Nephron progenitor cell (in vitro differentiated cells): ENCODE measurements at places on chromosomes 7 and 10.
A peak's percentile ranks its signal among the peaks of the same experiment; 100 is the strongest.

DNA sequence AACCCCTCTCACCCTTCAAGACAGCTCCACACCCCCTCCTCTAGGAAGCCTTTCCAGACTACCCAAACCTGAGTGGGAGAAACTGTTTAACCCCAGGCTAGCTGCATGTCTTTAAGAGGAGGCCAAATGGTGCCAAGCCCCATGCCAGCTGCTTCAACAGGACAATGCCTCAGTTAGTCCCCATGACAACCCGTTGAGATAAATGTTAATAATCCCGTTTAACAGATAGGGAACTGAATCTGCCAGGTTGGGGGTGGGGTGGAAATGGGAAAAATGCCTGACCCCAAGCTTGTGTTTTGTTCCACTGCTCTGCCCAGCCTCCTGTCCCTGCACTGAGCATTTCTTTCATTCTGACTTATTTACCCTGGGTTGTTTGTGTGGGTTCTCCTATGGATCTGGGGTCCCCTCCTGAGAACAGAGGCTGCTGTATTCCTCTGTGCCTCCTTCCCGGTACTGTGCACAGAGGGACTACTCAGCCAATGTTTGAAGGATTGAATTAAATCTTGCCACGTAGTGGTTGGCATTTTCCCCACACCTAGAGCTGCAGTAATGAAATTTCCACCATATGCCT, 452.6 kb upstream of the ZMIZ1 start:
- no peak for DNase-seq

GRCh38 chr10:82674036-82674435, 799.0 kb downstream of the NRG3 start:
- DNase-seq = no peak

GRCh38 chr10:91569522-91569921, 63.3 kb downstream of the PPP1R3C start:
- DNase-seq = no peak

GRCh38 chr10:301536-301935, 166.3 kb downstream of the ZMYND11 start:
- no peak for DNase-seq

DNA sequence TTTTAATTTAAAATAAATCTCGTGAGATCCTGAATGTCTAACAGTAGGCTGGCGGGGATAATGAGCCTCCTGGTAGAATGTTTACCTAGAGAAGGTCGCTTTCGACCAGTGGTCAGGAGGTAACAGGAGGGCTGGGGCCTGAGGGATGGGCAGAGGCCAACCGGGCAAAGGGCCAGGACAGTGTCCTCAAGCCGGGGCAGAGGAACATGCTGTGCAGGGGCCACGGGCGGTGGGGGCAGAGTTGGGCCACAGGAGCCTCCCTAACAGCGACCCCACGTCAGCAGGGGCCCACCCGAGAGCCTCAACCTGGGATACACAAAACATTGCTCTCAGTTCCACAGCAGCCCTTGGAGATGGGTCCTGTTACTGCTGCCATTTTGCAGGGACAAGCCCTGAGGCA, 14.5 kb downstream of the CFAP46 start:
- DNase-seq = no peak

GRCh38 chr10:127888521-127889312, 4.0 kb downstream of the CLRN3 start:
- DNase-seq = no peak

GRCh38 chr10:97190450-97190849, 4.7 kb upstream of the SLIT1 start:
- DNase-seq = no peak

- no peak for DNase-seq
These were observed 133.8 kb upstream of the PLXNA4 start for GRCh38 chr7:132709971-132710567.

DNA sequence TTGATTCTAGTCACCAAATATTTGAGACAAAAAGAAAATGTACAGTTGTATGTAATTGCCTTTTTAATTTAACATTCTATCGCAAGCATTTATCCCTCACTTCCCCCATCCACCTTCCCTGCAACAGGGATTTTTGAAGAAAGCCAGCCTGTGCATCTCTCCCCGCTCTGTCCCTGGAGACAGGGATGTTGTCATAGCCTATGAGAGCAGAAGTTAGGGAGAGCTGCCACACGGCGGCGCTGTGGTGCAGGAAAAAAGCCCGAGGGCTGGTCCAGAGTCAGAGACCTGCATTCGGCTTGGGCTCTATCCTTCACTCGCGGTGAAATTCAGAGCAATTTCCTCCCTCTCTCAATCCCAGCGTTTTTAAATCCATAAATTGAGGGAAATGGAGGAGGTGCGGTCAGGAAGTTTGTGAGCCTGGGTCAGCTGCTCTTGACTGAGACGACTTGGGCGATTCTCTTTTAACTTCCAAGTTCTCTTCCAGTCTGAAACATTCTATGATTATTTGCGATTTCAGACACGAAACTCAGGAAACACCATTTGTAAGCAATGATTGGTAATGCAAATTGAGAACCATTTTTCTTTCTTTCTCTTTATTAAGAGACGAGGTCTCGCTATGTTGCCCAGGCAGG, 17.5 kb downstream of the HKDC1 start:
- peak; percentile 95 for DNase-seq

DNA sequence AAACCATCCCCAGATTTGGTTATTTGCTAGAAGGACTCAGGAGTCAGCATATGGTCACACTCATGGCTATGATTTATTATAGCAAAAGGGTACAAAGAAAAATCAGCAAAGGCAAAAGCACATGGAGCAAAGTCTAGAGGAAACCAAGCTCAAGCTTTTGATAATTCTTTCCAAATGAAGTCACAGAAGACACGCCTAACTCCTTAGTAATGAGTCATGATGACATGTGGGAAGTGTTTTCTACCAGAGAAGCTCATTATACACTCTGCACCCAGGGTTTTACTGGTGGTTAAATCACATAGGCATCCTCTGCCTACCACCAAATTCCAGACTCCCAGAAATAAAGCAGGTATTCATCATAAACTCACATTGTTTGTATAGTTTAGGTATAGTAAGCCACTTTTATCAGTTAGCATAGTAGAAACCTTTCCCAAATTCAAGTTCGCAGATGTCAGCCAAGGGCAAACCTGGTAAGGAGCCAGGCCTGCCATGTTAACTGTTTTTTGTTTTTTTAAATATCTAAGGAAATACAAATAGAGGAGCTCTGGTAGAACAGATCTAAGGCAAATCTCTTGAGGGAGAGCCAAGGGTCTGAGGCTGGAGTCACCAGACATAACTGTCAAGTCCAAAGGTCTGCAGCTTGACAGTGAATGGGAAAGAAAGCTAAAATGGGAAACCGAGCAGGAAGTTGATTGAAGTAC, 15.4 kb upstream of the HIBADH start:
- no peak for DNase-seq

GRCh38 chr7:55065511-55066229, 46.9 kb downstream of the EGFR start:
- peak; percentile 16 for DNase-seq

DNA sequence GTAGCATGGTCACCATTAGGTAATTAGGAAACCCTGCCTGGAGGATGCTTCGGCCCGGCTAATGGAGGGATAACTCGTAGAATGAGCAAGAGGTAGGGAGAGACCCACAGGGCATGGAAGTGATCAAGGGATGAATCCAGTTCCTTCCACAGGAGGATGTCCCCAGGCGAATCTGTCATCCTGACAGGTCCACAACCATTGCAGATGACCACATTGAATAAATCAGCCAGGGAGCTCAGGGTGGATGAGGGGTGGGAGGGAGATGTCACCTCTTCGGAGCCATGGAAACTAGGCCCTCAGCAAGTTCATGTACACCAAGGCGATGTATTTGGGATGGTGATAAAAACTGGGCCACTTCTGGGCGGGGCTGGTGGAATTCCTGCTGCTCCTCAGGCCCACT, 28.5 kb downstream of the SH3PXD2A start:
- no peak for DNase-seq

GRCh38 chr7:66055321-66055956, 20.2 kb upstream of the ASL start:
- no peak for DNase-seq

DNA sequence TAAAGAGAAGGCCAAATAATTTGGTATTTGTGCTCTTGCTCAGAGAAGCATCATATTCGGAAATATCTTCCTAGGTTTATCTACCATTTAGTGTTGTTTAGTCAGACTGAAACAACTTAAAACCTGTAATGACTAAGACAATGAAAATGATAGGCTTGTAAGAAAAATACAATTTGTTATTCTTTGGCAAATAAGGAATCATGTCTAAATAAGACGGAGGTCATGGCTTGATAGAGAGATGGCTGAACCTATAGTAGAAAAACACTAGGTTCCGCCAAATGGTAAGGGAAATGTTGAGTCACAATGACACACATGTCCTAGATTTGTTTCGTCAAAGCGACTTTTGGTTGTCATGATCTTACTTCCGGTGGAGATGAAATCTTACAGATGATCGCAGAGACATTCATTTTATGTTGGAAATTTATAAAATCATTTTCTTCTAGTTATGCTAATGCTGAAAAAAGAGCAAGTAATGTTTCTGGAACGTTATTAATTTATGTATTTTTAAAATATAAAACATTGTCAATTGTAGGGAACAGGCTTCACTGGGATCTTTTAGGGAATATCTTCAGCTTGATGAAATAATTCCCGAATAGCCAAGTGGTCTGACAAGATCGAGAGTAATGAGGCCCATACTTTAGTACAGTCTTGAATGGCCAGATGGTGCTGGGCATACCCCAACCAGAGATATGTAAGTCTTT, 1.0 kb downstream of the SRGN start:
- no peak for DNase-seq

- no peak for DNase-seq
These were observed 111.6 kb downstream of the C10orf90 start for GRCh38 chr10:126558881-126559280.

DNA sequence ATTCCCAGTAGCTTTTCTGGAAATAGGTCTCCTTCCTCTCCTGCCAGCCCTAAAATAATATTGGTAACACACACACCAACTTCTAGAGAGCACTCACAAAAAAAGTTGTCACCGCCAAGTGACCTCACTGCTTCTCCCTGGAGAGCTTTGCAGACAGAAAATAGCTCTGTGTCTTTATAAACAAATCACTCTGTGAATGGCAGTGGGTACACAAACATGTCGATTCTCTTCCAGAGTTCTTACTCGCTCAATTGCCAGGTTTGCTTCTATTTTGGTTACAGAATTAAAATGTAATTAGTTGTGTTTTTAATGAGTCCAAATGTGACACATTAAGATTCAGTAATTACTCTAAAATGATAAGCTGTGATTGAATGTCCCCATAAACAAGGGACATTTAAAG, 649.2 kb upstream of the C7orf33 start:
- no peak for DNase-seq

DNA sequence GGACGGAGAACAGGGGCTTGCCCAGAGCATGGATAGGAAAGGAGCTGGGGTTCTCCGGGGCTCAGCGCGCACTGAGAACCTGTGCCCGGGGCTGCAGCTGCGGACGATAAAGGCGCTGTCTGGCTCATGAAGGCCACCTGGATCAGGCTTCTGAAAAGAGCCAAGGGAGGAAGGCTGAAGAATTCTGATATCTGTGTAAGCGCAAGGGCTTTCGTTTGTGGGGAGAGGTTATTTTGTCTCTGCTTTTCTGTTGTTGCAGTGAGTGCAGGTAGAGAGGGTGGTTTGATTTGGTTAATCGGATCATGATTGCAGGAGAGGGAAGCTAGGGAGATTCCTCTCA, 250.5 kb downstream of the NSUN6 start:
- peak; percentile 30 for DNase-seq

- no peak for DNase-seq
These were observed 69.4 kb downstream of the NOC3L start for GRCh38 chr10:94293354-94293753.

DNA sequence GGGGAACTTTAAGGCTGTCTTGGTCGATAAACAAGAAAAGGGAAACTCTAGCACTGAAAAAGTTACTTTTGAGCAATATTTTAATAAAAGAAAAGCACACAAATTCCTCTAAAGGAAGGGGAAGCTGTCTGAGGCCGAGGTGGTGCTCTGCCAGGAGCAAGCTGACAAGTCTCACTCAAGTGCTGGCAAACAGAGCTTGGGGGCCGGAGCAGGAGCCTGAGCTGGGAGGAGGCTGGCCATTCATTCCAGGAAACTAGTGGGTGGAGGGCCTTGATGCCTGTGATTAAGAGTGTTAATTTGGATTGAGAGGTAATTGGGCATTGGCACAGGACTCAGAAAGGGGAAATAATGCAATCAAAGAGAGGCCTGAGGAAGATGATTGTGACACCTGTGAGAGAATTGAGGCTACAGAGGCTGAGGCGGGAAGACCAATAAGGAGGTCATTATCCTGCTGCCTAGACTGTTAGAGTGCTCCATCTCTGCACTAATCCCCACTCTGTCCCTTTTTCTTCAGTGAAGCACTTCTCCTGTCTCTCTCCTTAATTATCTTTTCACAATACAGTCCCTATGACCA, 154.9 kb upstream of the COL1A2 start:
- peak; percentile 14 for DNase-seq

- peak; percentile 33 for DNase-seq
These were observed 1.2 kb downstream of the MARCHF5 start for GRCh38 chr10:92291921-92292845.

DNA sequence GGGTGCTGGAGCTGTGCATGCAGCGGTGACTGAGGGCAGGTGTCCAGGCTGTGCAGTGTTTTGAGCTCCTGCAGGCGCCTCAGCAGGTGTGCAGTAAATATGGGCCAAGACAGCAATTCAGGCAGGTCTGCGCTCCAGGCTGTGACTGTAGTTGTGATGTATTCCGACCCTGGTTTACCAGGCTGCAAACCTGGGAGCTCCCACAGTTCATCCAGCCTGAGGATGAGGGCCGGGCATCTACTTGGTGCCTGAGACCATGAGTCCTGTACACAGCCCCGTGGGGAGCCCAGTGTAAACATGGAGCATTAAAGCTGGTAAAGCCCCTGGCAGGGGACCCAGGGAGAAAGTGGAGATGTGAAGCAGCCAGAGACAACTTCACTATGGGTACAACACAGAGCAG, 82.8 kb downstream of the VOPP1 start:
- no peak for DNase-seq

GRCh38 chr10:90530521-90530920, 327.3 kb downstream of the HTR7 start:
- no peak for DNase-seq

- DNase-seq = no peak
These were observed 17.3 kb downstream of the YAE1 start for GRCh38 chr7:39583539-39583938.

- DNase-seq = peak; percentile 53
These were observed 6.3 kb downstream of the SMURF1 start for GRCh38 chr7:99137411-99138180.

GRCh38 chr10:93438613-93439253, 43.4 kb downstream of the MYOF start:
- DNase-seq = peak; percentile 42

DNA sequence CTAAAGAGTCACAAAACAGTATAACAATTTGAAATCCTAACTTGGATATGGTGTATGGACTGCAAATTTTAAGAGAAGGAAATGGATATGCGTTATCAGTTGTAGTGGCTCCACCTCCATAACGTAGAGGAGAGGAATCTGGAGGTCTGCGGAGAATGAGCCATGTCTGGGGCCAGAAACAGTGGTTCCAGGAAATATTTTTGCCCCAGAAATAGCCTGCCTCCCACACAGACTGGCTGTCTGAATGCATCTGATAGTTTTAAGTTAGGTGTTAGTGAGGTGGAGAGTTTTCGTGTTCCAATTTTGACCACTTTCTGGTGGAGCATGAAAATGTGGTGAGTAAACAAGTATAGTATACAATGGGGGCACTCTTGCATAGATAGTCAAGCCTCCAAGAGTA, 1.6 kb downstream of the PHTF2 start:
- DNase-seq = no peak

- no peak for DNase-seq
These were observed 50.9 kb upstream of the UNC5B start for GRCh38 chr10:71161425-71161824.

- DNase-seq = no peak
These were observed 10.0 kb downstream of the DNAJC1 start for GRCh38 chr10:21993360-21994001.
